Pericardium fibroblast (primary cell): ENCODE measurements at places on chromosomes 7 and 10. TPM values are rescaled to one million over a fixed set of nuclear protein-coding genes. Genes with fewer than 3 reads are reported as not detected.

PRSS37 gene
- total RNA-seq: not detected in 2 replicates

GHRHR gene
- total RNA-seq: not detected in 2 replicates

POM121C gene
- 6.8 and 8.9 TPM in 2 replicates for total RNA-seq

C10orf53 gene
- total RNA-seq: not detected in 2 replicates

CPA2 gene
- total RNA-seq: not detected in 2 replicates

CPA5 gene
- 0.12 TPM in 1 of 2 replicates, not detected in the other for total RNA-seq

GDI2 gene
- 273 and 308 TPM in 2 replicates for total RNA-seq

EPHB6 gene
- 32.3 and 42.5 TPM in 2 replicates for total RNA-seq

MAP3K8 gene
- total RNA-seq: 10.0 and 26.3 TPM in 2 replicates

SPDYE2B gene
- not detected in 2 replicates for total RNA-seq

ZEB1 gene
- 42.6 and 58.4 TPM in 2 replicates for total RNA-seq

PON1 gene
- not detected in 2 replicates for total RNA-seq

GRID2IP gene
- 0.09 TPM in 1 of 2 replicates, not detected in the other for total RNA-seq

KCNIP2 gene
- 0.12 TPM in 1 of 2 replicates, not detected in the other for total RNA-seq

PLXDC2 gene
- 10.6 and 14.6 TPM in 2 replicates for total RNA-seq

SFTPA1 gene
- total RNA-seq: not detected in 2 replicates

NEURL1 gene
- total RNA-seq: under 0.01 and 2.4 TPM in 2 replicates

DPP6 gene
- 0.35 and 0.43 TPM in 2 replicates for total RNA-seq

MLXIPL gene
- 0.34 TPM in 1 of 2 replicates, not detected in the other for total RNA-seq

CABCOCO1 gene
- total RNA-seq: 0.23 and 2.0 TPM in 2 replicates

NUDT13 gene
- total RNA-seq: 3.0 and 11.0 TPM in 2 replicates

ANKRD1 gene
- 28.0 and 189 TPM in 2 replicates for total RNA-seq

LLCFC1 gene
- not detected in 2 replicates for total RNA-seq

PNLIP gene
- not detected in 2 replicates for total RNA-seq

MGAM2 gene
- not detected in 2 replicates for total RNA-seq

ADIRF gene
- total RNA-seq: 1.1 and 6.7 TPM in 2 replicates

PHYHIPL gene
- not detected in 2 replicates for total RNA-seq

AFAP1L2 gene
- 0.51 and 7.5 TPM in 2 replicates for total RNA-seq

IFIT2 gene
- 4.0 and 4.7 TPM in 2 replicates for total RNA-seq

URGCP gene
- 17.5 and 22.8 TPM in 2 replicates for total RNA-seq

CNTNAP2 gene
- total RNA-seq: 0.51 and 1.3 TPM in 2 replicates

FLNC gene
- 112 and 168 TPM in 2 replicates for total RNA-seq

MCM10 gene
- total RNA-seq: 1.2 and 8.9 TPM in 2 replicates

DRGX gene
- total RNA-seq: not detected in 2 replicates

CRHR2 gene
- total RNA-seq: not detected in 2 replicates

TMEM213 gene
- total RNA-seq: not detected in 2 replicates

RADIL gene
- total RNA-seq: 1.3 and 10.2 TPM in 2 replicates

TMEM229A gene
- 0.26 and 1.9 TPM in 2 replicates for total RNA-seq

FAM241B gene
- total RNA-seq: 0.35 TPM in 1 of 2 replicates, not detected in the other

FAM53B gene
- total RNA-seq: 8.1 and 16.1 TPM in 2 replicates

CALHM3 gene
- 0.58 TPM in 1 of 2 replicates, not detected in the other for total RNA-seq

LAMB1 gene
- total RNA-seq: 454 and 662 TPM in 2 replicates

MRC1 gene
- 0.09 TPM in 1 of 2 replicates, not detected in the other for total RNA-seq

RHEB gene
- 46.1 and 84.6 TPM in 2 replicates for total RNA-seq

HOGA1 gene
- total RNA-seq: 0.17 and 0.58 TPM in 2 replicates

VOPP1 gene
- total RNA-seq: 30.4 and 38.0 TPM in 2 replicates

ETV1 gene
- 1.5 and 3.6 TPM in 2 replicates for total RNA-seq

PRSS2 gene
- 1.3 TPM in 1 of 2 replicates, not detected in the other for total RNA-seq

PSD gene
- 6.4 and 12.1 TPM in 2 replicates for total RNA-seq

NUTM2D gene
- total RNA-seq: 2.0 and 3.5 TPM in 2 replicates

CDH23 gene
- under 0.01 and 1.1 TPM in 2 replicates for total RNA-seq
